ENCODE measurements at places on chromosomes 4 and X. TPM values are rescaled to one million over a fixed set of nuclear protein-coding genes. Genes with fewer than 3 reads are reported as not detected.

Gene CFI
- total RNA-seq, result not detected

Gene CXCL11
- total RNA-seq, result not detected

GRCh38 chr4:111718763-111719559 lies 426.3 kb upstream of the FAM241A start:
- DNase-seq, result no peak
- H3K27me3 ChIP-seq, result no peaks in the 10 kb centered on the region
- no peaks in the 10 kb centered on the region for H3K36me3 ChIP-seq
- no peaks in the 10 kb centered on the region for H3K4me1 ChIP-seq
- no peak overlapping the region for H3K4me3 ChIP-seq
- H3K27ac ChIP-seq, result no peak overlapping the region

DNA sequence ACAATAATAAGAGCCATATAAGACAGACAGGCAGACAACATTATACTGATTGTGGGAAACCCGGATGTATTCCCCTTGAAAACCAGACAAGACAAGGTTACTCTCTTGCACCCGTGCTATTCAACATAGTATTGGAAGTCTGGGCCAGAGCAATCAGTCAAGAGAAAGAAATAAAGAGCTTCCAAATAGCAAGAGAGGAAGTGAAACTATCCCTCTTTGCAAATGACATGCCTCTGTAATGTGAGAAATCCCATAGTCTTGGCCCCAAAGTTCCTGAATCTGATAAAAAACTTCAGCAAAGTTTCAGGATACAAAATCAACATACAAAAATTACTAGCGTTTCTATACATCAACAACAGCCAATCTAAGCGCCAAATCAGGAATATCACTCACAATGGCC lies 102.1 kb downstream of the DCAF12L2 start:
- H3K36me3 ChIP-seq, result no peaks in the 10 kb centered on the region
- no peak for DNase-seq
- no peaks in the 10 kb centered on the region for H3K27me3 ChIP-seq

DNA sequence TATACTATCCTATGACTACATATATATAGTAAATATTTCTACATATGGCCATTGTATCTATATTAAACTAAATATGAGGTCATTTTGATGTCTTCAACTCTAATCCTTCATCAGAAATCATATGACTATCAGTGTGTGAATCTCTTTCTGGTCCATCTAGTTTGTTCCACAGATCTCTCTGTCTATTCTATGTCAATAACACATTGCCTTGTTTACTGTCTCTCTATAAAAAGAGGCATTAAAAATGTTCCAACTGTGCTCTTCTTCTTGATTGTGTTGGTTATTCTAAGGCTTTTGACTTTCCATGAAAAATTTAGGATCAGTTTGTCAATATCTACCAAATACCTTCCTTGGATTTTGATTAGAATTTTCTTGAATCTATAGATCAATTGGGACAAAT lies 338.3 kb upstream of the FSTL5 start:
- no peak overlapping the region for H3K27ac ChIP-seq
- no peak overlapping the region for H3K4me3 ChIP-seq
- H3K4me1 ChIP-seq, result no peaks in the 10 kb centered on the region
- H3K27me3 ChIP-seq, result peaks cover 12% of the 10 kb centered on the region
- no peak for DNase-seq

- no peak overlapping the region for H3K27ac ChIP-seq
- no peaks in the 10 kb centered on the region for H3K4me1 ChIP-seq
- no peaks in the 10 kb centered on the region for H3K27me3 ChIP-seq
Measured at GRCh38 chrX:44723426-44723825, 120.4 kb upstream of the DUSP21 start.

Gene GRPR
- total RNA-seq, result not detected

GRCh38 chrX:16839852-16840460 lies 30.2 kb downstream of the RBBP7 start:
- H3K36me3 ChIP-seq, result peaks cover 11% of the 10 kb centered on the region
- H3K27me3 ChIP-seq, result no peaks in the 10 kb centered on the region
- peak overlapping the region; percentile 86 for H3K27ac ChIP-seq
- DNase-seq, result peak; percentile 62
- peaks cover 22% of the 10 kb centered on the region for H3K4me1 ChIP-seq
- H3K4me3 ChIP-seq, result no peak overlapping the region

- no peak overlapping the region for H3K27ac ChIP-seq
- no peaks in the 10 kb centered on the region for H3K4me1 ChIP-seq
- no peak overlapping the region for H3K4me3 ChIP-seq
- H3K27me3 ChIP-seq, result no peaks in the 10 kb centered on the region
- DNase-seq, result no peak
Measured at GRCh38 chr4:160319221-160319867, 1216.5 kb downstream of the RAPGEF2 start.

Gene C4orf54
- not detected for total RNA-seq

- H3K4me1 ChIP-seq, result no peaks in the 10 kb centered on the region
- no peak overlapping the region for H3K27ac ChIP-seq
- no peaks in the 10 kb centered on the region for H3K36me3 ChIP-seq
- H3K27me3 ChIP-seq, result peaks cover 3% of the 10 kb centered on the region
- H3K4me3 ChIP-seq, result no peak overlapping the region
Measured at GRCh38 chr4:72858328-72858727, 211.2 kb downstream of the COX18 start.

Measured in activated naive CD4-positive, alpha-beta T cell treated with anti-CD3 and anti-CD28 coated beads for 36 hours (primary cell).